ENCODE measurements at places on chromosomes 16 and 17. TPM values are rescaled to one million over a fixed set of nuclear protein-coding genes. Genes with fewer than 3 reads are reported as not detected.

SLC5A10 gene
- 0.82 TPM for total RNA-seq

ABCA8 gene
- 33.5 TPM for total RNA-seq

PRCD gene
- 4.6 TPM for total RNA-seq

BCL6B gene
- total RNA-seq: 20.3 TPM

TEKT3 gene
- total RNA-seq: 1.3 TPM

RHBDL3 gene
- total RNA-seq: 1.3 TPM

CLEC18A gene
- 56.1 TPM for total RNA-seq

PIRT gene
- total RNA-seq: not detected

SAMD14 gene
- total RNA-seq: 7.1 TPM

All from metanephros (tissue), 2 donors.